ENCODE measurements at places on chromosomes 11 and 22.

DNA sequence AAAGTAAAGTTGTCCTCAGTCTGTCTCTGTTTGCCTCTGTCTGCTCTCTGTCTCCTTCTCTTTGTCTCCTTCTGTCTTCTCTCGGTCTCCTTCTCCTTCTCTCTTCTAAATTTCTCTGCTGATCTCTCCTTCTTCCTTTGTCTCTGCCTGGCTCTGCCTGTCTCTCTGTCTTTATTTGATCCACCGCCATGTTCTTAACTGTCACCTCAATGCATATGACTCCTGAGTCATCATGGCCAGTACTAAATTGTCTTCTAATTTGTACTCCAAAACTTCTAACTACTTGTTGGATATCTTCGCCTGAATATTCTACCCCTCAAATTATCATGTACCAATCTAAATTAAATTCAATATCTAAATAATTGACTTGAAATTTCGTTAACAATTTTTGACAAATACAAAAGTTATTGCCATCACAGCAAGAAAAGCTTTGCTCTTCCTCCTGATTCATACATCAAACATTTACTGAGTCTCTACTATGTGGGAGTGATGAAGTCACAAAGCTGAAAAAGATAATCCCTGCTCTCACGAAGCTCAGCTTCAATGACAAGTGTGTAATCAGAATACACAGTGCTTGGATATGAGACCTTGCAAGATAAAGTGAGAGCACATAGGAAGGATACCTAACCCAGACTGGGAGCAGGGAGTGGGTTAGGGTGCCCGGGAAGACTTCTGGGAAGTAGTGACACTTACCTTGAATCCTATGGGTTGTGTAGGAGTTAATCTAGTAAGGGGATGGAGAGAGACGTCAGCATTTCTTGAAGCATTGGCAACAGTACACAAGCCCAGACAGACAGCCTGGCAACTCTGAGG lies 193.0 kb downstream of the MAML2 start:
- DNase-seq: no peak

DNA sequence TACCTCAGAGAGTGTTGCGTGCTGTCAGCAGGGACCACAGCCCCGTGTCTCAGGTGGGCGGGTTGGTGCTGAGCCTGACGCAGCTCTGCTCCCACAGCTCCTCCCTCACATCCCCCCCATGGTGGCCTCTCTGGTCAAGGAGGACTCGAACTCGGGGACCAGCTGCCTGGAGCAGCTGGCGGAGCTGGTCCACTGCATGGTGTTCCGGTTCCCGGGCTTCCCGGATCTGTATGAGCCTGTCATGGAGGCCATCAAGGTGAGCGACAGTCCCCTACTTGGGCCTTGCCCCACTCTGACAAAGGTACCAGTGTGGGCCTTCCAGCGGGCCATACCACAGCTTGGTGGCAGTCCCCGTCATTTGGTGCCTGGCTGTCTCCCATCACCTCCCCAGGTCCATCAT lies 11.8 kb downstream of the USP35 start:
- DNase-seq: no peak

- no peak for DNase-seq
These were observed 34.5 kb upstream of the PARVG start for GRCh38 chr22:44146088-44146861.

GRCh38 chr11:119590651-119591351 lies 138.2 kb downstream of the NECTIN1 start:
- no peak for DNase-seq

GRCh38 chr11:116527180-116527991 lies 245.4 kb downstream of the BUD13 start:
- DNase-seq: no peak

- no peak for DNase-seq
These were observed 1224.8 kb downstream of the JRKL start for GRCh38 chr11:97614606-97615005.

All from NCI-H2081 treated with DMSO at 0.1 percent for 48 hours (cell line).